ENCODE measurements at places on chromosomes 6 and 20.

GRCh38 chr20:53769041-53769440, 175.4 kb upstream of the ZNF217 start:
- DNase-seq, result no peak

- DNase-seq, result no peak
Observed at GRCh38 chr6:2194643-2195042, 50.8 kb downstream of the GMDS start.

- no peak for DNase-seq
Observed at GRCh38 chr6:155354167-155354566, 39.9 kb upstream of the TFB1M start.

DNA sequence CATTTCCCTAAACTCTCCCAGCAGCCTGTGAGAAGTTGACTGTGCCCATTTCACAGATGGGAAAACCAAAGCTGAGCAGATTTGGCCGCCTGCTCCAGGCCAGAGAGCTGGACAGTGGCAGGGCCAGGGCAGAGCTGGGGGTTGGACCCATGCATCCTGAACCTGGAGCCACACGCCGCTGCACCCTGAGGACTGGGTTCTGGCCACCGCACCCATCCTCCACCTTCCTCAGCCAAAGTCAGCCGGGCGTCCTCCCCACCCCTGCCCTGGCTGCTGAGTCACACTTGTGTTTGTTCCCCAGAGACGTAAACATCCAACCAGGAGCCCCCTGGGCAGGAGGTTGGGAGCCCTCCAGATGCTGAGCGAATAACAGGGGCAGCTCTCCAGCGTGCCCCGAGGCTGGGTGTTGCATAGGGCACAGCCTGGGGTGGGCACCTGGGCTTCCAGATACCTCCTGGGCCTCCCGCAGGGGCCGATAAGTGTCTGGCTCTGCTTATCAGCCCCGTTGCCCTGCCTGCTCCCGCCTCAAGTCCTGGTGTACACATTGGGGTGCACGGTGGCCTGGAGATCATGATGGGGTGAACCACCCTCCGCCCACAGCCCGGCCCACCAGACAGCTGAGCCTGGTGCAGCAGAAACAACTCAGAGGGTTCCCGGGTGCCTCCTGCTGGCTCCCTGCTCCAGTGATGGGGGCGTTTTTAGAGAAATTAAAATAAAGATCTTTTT, 23.8 kb downstream of the RBM38 start:
- no peak for DNase-seq

DNA sequence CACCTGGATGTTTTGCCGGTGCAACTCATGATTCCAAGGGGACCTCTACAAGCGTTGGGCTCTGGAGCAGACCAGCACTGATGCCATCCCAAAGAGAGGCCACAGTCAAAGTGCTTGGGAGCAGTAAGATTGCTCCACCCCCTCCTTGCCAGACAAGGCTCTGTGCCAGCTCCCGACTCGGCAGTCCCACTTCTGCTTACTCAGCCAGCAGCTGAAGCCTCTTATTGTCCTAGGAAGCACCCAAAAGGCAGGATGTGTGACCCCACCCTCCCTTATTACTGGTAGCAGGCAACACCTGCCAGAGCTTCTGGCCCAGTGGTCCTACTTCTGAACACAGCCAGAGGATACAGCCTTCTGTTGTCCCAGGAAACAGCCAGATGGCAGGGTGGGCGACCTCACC, 614.2 kb downstream of the TENT5A start:
- DNase-seq, result no peak

DNA sequence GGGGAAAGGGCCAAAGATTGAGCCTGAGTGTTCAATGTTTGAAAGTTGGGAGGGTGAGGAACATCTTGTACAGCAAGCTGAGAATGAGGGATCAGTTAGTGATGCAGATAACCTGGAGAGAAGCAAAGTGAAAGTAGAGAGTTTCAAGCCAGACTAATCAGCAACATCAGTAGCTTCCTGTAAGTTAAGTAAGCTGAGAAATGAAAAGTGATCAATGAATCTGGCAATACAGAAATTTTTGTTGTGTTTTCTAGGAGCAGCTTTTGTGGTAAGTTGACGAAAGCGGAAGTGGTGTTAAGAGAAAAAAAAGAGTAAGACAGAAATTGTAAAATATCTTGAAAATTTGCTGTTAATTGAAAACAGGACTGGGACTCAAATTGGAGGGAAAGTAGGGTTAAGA, 855.5 kb upstream of the MAP3K7 start:
- DNase-seq, result no peak

DNA sequence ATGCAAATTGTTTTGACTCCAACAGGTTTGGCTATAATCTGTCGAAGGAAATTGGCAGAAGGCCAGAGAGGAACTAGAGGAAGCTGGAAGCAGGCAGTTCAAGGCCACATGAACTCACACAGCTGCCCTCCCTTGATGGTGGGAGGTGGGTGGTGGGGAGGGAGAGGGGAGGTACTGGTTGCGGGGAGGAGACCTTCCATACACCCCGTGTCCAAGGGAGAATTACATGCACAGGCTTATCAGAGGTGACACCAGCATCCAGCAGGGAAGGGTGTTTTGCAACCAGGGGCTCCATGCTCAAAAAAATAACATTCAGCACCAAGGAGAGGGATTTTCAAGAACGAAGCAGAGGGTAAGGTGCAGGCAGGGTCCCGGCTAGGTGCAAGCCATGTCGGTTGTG, 9.1 kb downstream of the PRND start:
- DNase-seq, result no peak

GRCh38 chr20:30815577-30816181, 441.8 kb upstream of the DEFB115 start:
- DNase-seq, result no peak

GRCh38 chr20:48002517-48002970, 217.3 kb upstream of the SULF2 start:
- DNase-seq, result no peak

- peak; percentile 77 for DNase-seq
Observed at GRCh38 chr6:42104095-42104803, 38.2 kb downstream of the C6orf132 start.

- DNase-seq, result no peak
Observed at GRCh38 chr6:111631903-111632460, 26.3 kb upstream of the TRAF3IP2 start.

- no peak for DNase-seq
Observed at GRCh38 chr6:149107520-149107919, 210.0 kb upstream of the TAB2 start.

DNA sequence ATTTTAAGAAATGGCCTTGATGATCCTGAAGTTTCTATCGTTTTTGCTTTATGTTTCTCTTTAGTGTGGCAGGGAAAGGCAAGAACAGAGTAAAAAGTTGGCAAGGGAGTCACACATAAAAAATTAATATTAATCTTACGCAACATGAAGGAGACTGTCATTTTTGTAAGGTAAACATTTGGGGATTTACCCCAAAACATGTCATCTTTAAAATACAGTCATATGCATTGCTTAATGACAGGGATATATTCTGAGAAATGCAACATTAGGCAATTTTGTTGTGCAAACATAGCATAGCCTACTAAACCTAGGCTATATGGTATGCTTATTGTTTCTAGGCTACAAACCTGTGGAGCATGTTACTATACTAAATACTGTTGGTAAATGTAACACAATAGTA, 5.4 kb downstream of the RBL1 start:
- no peak for DNase-seq

DNA sequence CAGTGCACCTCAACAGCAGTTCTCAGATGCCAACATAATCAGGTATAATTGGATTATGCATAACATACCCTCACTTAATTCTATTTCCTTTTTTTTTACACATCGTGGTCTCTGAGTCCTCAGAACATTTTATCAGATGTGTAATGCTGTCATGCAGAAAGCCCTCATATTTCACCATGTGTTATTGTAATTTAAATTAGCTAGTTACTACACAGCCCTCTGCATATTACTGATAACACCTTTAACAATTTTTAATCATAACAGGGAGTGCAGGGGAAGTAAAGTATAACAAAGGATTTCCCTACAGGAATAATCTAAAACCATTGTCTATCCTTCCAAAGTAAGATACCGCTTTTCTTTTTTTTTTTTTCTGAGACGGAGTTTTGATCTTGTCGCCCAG, 91.9 kb upstream of the CCDC28A start:
- DNase-seq, result no peak

GRCh38 chr6:57021086-57021720, 25.3 kb upstream of the KIAA1586 start:
- DNase-seq, result peak; percentile 19

- no peak for DNase-seq
Observed at GRCh38 chr6:100892116-100892515, 11.0 kb upstream of the ASCC3 start.

DNA sequence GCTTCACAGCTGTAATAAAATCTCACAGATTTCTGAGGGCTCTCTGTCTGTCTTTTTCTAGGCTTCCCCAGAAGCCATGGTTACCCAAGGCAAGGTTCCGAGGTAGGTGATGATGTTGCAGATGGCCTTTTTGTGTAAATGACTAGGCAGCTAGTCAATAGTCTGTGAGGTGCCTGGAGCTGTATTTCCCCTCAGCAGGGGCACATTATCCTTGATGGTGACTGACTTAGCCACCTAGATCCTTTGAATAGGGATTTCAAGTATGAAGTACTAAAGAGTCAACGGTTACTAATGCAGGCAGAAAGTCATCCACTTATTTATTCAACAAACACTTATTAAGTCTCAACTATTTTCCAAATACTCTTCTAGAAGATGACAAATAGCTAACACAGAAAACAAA, 49.3 kb upstream of the L3MBTL3 start:
- DNase-seq, result no peak

DNA sequence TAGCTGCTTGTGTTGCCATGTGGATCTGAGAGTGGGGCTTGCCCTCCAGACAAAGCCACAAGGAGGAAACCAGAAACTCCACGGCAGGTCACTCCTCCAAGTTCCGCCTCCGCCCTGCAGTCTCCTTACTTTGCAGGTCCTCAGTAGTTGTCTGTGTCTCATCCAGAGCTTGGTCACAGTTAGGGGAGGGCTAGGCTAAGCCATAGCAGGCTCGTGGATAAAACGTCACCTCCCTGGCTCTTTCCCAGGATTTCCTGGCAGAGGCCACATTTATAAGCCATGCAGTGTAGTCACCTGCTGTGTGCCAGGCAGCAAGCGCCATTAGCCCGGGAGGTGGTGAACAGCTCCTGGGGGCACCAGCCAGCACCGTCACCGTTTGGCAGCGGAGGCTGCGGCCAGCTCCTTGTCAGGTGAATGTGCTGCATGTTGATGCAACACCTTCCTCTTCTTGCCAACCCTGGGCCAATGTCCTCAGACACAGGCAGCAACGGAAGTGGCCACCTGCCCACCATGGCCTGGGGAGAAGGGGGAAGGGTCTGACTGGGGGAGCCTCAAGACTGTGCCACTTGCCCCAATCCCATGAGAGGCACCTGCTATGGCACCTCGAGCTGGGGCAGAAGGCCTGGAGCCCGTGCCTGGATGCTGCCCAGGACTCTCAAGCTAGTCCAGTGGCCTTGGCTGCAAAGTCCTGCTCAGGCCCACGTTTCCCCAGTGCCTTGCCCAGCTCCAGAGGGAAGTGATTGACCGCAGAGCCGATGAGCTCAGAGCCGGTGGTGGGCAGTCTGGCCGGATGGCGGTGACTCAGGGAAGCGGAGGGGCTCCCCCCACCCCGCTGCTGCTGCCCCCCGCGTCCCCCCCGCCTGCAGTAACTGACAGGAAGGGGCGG, 39.0 kb upstream of the SLCO4A1 start:
- no peak for DNase-seq

- no peak for DNase-seq
Observed at GRCh38 chr6:131868836-131869235, 61.0 kb downstream of the ENPP1 start.

DNA sequence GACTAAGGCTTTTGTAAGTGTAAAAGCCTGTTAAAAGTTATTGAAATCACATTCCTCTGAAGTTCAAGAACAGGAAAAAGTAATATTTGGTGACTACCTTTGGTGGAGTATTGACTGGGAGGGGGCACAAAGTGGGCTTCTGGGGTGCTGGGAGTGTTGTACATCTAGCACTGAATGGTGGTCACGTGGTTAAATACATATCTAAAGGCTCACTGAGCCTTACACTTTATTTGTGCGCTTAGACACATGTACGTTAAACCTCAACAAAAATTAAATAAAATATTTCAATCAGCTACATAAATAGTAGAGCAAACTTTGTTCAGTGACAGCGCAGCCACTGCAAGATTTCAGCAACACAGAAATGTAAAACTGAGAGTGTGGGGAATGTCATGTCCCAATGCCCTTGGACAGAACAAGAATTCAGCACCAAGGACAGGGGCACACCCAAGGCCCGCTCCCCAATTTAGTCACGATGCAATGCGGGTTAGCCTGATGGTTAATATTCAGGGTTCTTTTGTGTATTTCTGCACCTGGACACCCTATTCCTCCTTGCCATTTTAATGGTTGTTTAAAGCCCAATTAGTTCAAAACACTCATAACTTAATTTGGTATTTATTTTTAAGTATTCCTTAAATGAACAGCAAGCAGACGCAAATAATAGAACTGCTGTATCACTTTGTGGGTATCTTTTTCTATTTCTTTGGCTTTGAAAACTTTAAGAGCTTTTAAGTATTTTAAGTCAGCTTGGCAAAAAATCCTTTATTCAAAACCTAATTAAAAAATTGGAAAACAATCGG, 37.4 kb downstream of the ANGPT4 start:
- peak; percentile 62 for DNase-seq

DNA sequence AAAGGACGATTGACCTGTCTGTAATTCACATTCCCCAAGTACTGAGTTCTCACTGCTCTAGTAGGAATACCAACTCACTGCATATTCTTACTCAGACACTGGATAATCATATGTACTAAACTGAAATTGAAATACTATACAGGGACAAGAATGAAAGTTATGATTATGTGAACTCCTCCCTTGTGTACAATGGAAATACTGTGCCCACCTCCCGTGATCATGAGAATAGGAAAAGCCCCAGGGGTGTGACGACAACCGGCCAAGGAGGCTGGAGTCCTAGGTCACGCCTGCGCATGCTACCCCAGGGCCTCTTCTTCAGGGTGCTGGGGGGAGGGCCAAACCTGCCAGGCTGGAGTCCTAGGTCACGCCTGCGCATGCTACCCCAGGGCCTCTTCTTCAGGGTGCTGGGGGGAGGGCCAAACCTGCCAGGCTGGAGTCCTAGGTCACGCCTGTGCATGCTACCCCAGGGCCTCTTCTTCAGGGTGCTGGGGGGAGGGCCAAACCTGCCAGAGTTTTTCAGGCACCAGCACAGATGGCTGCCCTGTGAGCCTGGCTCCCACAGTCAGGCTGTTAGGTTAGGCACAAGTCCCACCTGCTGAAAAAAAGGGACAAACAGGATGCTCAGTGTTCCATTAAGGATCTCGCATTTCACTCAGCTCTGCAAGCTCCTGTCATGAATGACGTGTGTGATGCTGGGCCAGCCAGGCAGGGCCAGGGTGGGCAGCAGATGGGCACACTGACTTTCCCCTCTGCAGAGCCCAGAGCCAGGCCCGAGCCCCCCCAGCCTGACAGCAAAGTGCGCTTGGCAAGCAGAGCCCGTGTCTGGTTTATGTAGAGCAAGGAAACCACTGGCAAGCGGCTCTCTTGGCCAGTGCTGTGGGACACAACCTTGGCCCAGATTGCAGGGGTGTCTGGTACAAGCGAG, 107.7 kb downstream of the FOXF2 start:
- no peak for DNase-seq

DNA sequence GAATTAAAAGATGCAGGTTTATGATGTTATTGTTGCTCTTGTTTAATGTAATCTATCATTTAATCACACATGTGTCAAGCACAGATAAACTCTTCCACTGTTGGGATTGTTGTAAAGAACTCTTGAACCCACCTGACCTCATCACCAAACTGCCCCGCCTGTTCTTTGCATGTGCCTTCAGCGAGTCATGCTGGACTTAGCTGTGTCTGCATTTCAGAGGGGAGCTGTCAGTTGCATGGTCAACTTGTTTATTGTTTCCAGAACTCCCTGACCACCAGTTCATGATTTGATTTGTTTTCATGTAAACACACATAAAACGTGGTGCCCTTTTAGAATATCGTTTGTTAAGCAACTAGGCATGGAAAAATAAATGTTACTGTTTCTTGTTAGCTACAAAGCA, 93.6 kb downstream of the KHDC1L start:
- no peak for DNase-seq
